ENCODE measurements at places on chromosomes 13 and 19.

- no peaks in the 10 kb centered on the region for H3K27me3 ChIP-seq
- peaks cover 8% of the 10 kb centered on the region for H3K4me1 ChIP-seq
- H3K36me3 ChIP-seq, result no peaks in the 10 kb centered on the region
- DNase-seq, result no peak
- no peak overlapping the region for H3K4me3 ChIP-seq
These were observed 347.8 kb downstream of the ZNF536 start for GRCh38 chr19:30719999-30720345.

GRCh38 chr19:7078008-7078407 lies 8.5 kb downstream of the ZNF557 start:
- H3K4me1 ChIP-seq, result no peaks in the 10 kb centered on the region
- no peaks in the 10 kb centered on the region for H3K27me3 ChIP-seq
- no peak overlapping the region for H3K27ac ChIP-seq
- no peak overlapping the region for H3K4me3 ChIP-seq

DNA sequence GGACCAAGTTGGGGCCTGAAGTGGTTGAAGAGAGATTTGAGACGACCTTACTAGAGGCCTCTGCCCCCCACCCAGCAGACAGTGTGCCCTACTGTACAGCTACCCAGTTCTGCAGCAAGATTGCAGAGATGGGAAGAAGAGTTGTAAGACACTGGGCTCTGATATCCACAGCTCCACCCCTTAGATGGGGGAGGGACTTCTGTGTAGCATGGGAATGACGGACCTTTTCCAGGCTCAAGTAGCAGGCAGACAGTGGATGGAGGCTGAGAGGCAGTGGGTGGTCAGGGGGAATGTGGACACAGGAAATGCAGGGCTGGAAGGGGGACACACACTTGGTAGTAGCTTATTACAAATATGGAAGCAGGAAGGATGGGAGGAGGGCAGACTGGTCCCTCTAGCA lies 13.0 kb downstream of the LRFN3 start:
- DNase-seq, result no peak
- H3K27ac ChIP-seq, result no peak overlapping the region
- peaks cover 4% of the 10 kb centered on the region for H3K36me3 ChIP-seq
- no peaks in the 10 kb centered on the region for H3K27me3 ChIP-seq
- no peak overlapping the region for H3K4me3 ChIP-seq
- peaks cover 6% of the 10 kb centered on the region for H3K4me1 ChIP-seq

GRCh38 chr13:113758651-113759524 lies at the start of gene TMEM255B:
TSS of gene TMEM255B (plus strand) at chr13:113759226. CDS start at chr13:113759270, 44 bp downstream.
- peak within 1 kb of the TSS; percentile 49 for H3K4me3 ChIP-seq
- H3K36me3 ChIP-seq, result no peaks in the 10 kb centered on the region
- peaks cover 11% of the 10 kb centered on the region for H3K27me3 ChIP-seq
- no peaks in the 10 kb centered on the region for H3K4me1 ChIP-seq

- no peaks in the 10 kb centered on the region for H3K36me3 ChIP-seq
- no peak overlapping the region for H3K27ac ChIP-seq
- no peaks in the 10 kb centered on the region for H3K4me1 ChIP-seq
- no peak overlapping the region for H3K4me3 ChIP-seq
These were observed 19.9 kb upstream of the ARHGEF7 start for GRCh38 chr13:111095031-111095840.

GRCh38 chr19:12956446-12957388 lies at the start of gene GADD45GIP1:
TSS of gene GADD45GIP1 (minus strand) at chr19:12957223. CDS start at chr19:12957212, 11 bp downstream.
- H3K27ac ChIP-seq, result peak within 1 kb of the TSS; percentile 75
- H3K27me3 ChIP-seq, result no peaks in the 10 kb centered on the region
- peak within 1 kb of the TSS; percentile 67 for H3K4me3 ChIP-seq
- H3K4me1 ChIP-seq, result peaks cover 25% of the 10 kb centered on the region

- no peak overlapping the region for H3K27ac ChIP-seq
- no peak for DNase-seq
- H3K36me3 ChIP-seq, result no peaks in the 10 kb centered on the region
These were observed 1606.4 kb upstream of the PRR20A start for GRCh38 chr13:55534306-55534705.

DNA sequence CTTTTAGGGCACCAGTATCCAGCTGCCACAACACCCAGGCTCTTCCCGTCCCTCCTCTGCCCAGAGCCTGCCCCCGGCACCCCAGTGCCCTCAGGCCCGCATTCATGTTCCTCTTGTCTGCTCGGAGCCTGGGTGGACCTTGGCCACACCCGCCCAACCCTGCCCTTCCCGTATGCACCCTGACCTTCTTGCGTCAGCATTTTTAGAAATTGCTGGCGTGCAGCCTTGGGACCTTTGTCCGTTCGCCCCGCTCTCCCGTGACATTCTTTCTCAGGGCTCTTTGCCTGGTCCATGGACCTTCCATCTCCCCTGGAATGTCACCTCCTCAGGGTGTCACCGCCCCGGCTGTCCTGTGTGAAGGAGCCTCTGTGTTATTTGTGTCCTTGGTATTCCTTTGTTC lies 7.6 kb downstream of the NUCB1 start:
- no peak for DNase-seq
- no peaks in the 10 kb centered on the region for H3K4me1 ChIP-seq
- no peaks in the 10 kb centered on the region for H3K27me3 ChIP-seq

GRCh38 chr13:99085139-99085807 lies 107.4 kb upstream of the DOCK9 start:
- peak overlapping the region; percentile 57 for H3K27ac ChIP-seq
- peak; percentile 30 for DNase-seq
- H3K4me3 ChIP-seq, result peak overlapping the region; percentile 67
- H3K27me3 ChIP-seq, result no peaks in the 10 kb centered on the region
- no peaks in the 10 kb centered on the region for H3K36me3 ChIP-seq
- H3K4me1 ChIP-seq, result peaks cover 16% of the 10 kb centered on the region

DNA sequence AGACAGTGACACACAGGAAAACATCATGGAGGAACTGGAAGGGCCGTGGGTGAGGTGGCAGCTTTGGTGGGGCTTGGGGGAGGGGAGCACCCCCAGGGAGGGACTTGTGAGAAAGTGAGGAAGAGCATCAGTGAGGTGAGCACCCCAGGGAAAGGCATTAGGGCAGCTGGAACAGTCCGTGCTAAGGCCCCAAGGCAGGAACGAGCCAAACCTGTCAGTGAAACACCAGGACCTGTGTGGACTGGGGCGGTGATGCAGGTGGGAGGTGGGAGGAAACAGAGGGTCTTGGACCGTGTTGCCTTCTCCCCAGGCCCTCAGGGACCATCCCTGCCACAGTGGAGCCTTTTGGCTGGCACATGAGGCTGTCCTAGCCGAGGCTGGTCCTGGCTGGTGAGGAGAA lies 17.3 kb upstream of the SLC7A10 start:
- no peak overlapping the region for H3K4me3 ChIP-seq
- H3K4me1 ChIP-seq, result peaks cover 44% of the 10 kb centered on the region
- H3K27ac ChIP-seq, result no peak overlapping the region
- DNase-seq, result no peak
- H3K36me3 ChIP-seq, result no peaks in the 10 kb centered on the region

DNA sequence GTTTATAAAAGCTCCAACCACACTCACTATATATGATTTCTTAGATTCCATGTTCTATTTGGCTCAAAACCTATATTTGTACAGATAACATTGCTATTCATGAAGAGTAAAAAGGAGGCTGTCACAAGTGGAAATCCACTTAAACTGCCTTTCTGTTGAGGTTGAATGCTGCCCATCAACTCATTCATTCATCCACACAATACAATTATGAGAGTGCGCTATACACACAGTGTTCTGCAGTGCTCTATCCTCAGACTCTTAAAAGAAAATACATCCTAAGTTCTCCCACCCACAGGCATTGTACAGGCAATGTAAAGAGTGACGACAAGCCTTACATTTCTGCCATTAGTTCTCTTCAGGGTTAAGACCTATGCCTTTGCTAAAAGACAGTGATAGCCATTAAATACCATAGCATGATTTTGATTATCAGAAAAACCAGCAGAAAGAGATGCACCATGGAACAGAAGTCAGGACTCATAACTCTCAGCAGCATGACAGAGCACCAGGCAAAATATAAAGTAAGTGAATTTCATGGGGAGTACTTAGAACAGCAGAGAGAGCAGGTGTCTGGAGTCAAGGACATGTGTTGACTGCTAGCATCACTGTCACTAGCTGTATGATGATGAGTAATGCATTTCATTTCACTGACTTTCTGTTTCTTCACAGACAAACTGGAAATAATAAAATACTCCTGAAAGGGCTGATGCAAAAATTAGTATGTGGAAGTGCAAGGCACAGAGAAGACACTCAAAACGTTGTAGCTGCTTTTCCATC lies 218.0 kb downstream of the RBM26 start:
- H3K4me1 ChIP-seq, result no peaks in the 10 kb centered on the region
- H3K27me3 ChIP-seq, result peaks cover 2% of the 10 kb centered on the region
- H3K27ac ChIP-seq, result no peak overlapping the region

DNA sequence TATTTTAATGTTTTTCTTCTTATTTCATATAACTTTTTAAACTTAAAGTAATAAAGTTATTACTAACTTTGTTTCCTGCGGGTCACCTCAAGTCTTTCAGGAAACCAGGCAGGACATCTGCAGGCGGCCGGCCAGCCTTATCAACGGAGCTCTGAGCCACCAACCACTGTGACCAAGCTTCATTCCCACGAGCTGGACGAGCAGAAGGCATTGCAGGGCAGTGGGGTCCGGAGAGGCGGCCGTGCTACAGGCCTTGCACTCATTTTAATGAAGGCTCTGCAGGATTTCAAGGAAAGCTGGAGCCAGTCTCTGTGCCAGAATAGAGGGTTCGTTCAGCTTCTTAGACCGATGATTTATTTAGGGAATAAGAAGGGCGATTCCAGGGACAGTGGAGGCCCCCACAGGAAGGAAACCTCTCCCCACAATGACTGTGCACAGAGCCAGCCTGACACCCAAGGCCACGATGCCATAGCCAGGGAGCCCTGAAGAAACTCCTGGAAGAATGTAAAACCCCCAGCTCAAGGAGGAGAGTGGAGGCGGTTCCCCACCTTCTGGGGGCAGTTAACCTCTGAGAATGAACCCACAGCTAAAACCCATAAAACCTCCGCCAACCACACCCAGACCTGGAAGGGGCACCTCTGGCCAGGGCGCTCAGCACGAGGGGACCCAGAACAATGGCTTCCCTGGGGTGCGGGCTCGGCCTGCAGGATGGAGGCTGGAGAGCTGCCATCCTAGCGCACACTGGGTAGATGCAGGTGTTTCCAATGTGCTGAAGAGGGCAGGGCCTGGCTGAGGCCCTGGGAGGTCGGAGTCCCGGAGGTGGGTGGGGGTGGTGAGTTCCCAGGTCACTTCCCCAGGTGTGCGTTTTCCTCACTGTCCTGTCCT lies 75.0 kb downstream of the RASA3 start:
- H3K4me3 ChIP-seq, result no peak overlapping the region
- H3K27me3 ChIP-seq, result no peaks in the 10 kb centered on the region
- DNase-seq, result no peak
- peaks cover 87% of the 10 kb centered on the region for H3K36me3 ChIP-seq
- H3K4me1 ChIP-seq, result no peaks in the 10 kb centered on the region
- H3K27ac ChIP-seq, result no peak overlapping the region

DNA sequence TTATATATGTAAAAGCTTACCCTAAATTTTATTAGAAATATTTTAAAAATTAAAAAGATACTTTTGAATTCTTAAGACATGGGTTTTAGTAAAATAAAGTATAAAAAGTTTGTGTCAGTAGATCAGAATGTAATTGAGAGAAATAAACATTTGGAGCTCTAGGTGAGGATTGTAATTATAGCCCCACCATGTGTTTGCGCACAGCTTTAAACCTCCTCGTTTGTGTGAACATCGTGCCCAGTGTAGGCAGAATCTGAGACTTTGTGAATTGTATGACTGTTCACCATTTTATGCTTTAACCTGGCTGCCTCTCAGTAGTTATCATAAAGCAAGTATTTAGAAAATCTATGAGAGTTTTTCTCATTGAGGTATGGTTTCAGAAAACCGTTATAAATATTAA lies 29.1 kb downstream of the CUL4A start:
- no peaks in the 10 kb centered on the region for H3K27me3 ChIP-seq
- no peak for DNase-seq
- H3K27ac ChIP-seq, result no peak overlapping the region
- no peaks in the 10 kb centered on the region for H3K4me1 ChIP-seq
- no peak overlapping the region for H3K4me3 ChIP-seq

- H3K4me1 ChIP-seq, result peaks cover 26% of the 10 kb centered on the region
- no peaks in the 10 kb centered on the region for H3K27me3 ChIP-seq
- H3K4me3 ChIP-seq, result peak within 1 kb of the TSS; percentile 97
- peaks cover 4% of the 10 kb centered on the region for H3K36me3 ChIP-seq
- DNase-seq, result peak; percentile 26
- H3K27ac ChIP-seq, result peak within 1 kb of the TSS; percentile 81
These were observed at the start of gene TMEM238 for GRCh38 chr19:55384131-55384919. TSS of gene TMEM238 (minus strand) at chr19:55384292. CDS start at chr19:55384259, 33 bp downstream.

- H3K27ac ChIP-seq, result no peak overlapping the region
- no peaks in the 10 kb centered on the region for H3K36me3 ChIP-seq
- no peaks in the 10 kb centered on the region for H3K27me3 ChIP-seq
These were observed 64.0 kb upstream of the GSX1 start for GRCh38 chr13:27728271-27728670.

DNA sequence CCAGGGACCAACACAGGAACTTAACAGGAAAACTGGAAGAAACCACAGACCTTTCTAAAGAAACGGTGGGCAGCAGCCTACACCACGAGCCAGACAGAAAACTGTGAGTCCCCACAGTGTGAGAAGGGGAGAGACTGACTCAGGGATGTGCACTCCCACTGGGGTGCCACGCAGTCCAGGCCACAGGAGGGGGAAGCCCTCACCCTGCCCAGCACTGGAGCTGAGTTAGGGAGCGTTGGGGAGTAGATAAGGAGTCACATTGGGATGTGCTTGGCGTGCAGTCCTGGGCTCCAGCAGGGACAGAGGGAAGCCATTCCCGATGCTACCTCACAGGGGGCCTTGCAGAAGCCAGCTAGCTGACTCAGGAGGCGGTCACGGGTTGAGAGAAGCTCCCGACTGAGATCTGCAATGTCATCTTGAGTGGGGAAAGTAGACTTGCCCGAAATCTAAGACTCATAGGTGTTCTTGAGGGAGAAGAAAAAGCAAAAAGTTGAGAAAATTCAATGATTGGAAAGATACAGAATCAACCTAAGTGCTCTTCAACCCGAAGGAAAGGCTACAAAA lies 17.3 kb downstream of the SIGLEC8 start:
- H3K4me1 ChIP-seq, result peaks cover 32% of the 10 kb centered on the region
- H3K4me3 ChIP-seq, result peak overlapping the region; percentile 54
- no peaks in the 10 kb centered on the region for H3K36me3 ChIP-seq
- DNase-seq, result no peak

- H3K4me3 ChIP-seq, result no peak overlapping the region
- H3K27ac ChIP-seq, result no peak overlapping the region
- DNase-seq, result no peak
- H3K27me3 ChIP-seq, result no peaks in the 10 kb centered on the region
These were observed 51.6 kb upstream of the POMP start for GRCh38 chr13:28607187-28607955.

DNA sequence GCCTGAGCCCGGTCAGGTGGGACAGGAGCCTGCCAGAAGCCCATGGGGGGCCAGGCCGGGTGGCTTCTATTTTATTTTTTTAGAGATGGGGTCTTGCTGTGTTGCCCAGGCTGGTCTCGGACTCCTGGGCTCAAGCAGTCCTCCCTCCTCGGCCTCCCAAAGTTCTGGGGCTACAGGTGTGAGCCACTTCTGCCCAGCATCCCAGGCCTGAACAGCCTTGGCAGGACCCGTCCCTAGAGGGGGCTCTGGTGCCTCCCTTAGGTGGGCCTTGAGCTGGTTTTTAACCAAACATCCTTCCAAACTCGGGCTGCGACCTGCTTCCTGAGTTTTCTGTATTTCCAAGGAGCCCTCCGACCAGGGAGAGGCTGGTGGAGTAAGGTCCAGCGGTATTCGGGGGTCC lies 10.5 kb downstream of the COMP start:
- no peak for DNase-seq
- H3K4me1 ChIP-seq, result no peaks in the 10 kb centered on the region
- peaks cover 65% of the 10 kb centered on the region for H3K27me3 ChIP-seq
- H3K27ac ChIP-seq, result no peak overlapping the region
- H3K4me3 ChIP-seq, result no peak overlapping the region
